CD4-positive, alpha-beta T cell treated with Interleukin-15 for 4 hours (primary cell): ENCODE measurements at places on chromosomes 3 and 15.

GRCh38 chr3:185187391-185187790, 34.5 kb upstream of the C3orf70 start:
- no peak for DNase-seq

DNA sequence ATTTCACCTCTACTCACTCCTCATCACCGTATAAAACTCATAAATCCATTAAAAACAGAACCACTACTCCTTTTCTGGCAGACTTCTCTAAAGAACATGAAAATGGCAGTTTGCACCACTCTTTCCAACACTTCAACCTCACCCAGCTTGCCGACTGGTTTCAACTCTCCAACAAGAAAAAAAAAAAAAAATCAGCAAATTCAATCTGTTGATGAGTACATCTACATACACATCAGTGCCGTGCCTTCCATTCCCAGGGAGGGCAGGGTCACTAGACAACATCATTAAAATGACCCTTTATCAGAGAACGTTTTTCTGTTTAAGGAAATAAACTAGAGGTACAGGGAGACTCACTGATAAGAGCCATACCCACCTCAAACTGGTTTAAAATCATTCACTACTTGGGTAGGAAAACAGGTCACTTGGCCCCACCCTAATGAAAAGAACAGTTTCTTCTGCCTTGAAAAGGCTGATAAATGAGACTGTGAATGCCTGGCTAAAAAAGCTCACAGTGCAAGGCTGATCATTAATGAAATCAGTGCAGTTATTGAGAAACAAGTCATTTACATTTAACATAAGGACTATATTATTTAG, 6.0 kb downstream of the ANXA2 start:
- no peak for DNase-seq

- no peak for DNase-seq
Measured at GRCh38 chr3:162295323-162295983, 798.8 kb downstream of the OTOL1 start.

DNA sequence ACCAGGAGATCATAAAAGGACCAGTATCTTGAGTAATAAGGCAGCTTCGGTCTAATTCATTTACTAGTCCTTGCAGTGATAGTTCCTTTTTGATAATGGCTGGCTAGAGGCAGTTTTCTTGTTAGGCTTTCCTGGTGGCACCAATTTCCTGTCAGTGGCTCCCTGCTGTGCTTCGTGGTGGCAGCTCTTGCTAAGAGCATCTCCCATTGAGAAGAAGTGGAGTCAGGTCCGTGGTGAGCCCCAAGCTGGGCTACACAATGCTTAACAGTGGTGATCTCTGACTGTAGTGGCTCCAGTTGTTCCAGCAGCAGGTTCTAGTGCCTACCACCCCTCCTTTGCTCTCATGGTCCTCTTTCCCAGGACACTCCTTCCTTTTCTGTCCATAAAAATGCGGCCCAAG, 111.2 kb downstream of the RAP2B start:
- no peak for DNase-seq

DNA sequence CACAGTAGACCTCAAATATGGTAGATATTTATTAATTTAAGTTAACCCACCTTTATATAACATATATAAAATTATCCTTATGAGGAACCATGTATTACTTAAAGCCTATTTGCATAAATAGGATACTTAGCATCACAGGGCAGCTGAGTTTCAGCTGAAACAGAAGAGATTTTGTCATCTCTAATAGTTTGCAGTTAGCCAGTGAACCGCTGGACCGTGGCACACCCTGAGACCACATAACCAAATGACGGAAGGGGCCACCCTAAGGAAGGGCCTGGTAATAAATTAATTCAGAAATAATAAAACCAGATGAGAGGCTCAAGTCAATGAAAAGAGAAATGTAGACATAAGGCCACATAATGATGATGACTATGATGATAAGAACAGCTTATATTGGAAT, 107.7 kb downstream of the MYO5A start:
- DNase-seq, result no peak

GRCh38 chr3:133209871-133210550, 171.8 kb downstream of the TMEM108 start:
- DNase-seq, result no peak

DNA sequence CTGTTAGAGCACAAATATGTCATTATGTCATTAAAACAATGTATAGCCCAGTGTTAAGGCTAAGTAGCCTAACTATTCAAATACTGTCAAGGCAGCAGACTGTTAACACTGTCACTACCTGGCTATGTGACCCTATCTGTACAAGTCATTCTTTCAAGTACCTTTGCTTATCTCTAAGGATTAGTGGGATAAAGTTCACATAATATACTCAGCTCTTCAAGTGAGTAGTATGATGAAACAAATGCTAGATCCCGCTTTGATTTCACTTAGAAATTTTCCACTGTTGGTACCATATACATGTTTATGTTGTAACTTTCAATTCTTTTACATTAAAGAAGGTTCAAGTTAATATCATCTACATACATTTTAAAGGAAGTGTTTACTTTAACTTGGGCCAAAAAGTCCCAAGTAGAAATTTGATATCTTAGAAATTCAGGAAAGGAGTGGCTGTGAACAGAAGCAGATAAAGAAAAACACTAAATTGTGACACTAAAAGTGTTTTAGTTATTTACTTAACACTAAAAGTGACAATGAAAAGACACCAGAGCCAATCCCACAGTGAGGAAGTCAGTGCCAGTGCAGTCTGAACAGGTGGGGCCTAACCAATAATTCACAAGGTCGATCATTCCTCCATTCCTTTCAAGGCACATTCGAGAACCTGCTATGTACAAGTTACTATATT, 4.8 kb upstream of the RFX7 start:
- no peak for DNase-seq

GRCh38 chr3:110518031-110518430, 553.6 kb upstream of the NECTIN3 start:
- no peak for DNase-seq

GRCh38 chr3:14725013-14725412, 50.1 kb downstream of the C3orf20 start:
- no peak for DNase-seq

- no peak for DNase-seq
Measured at GRCh38 chr3:73866846-73867245, 242.1 kb upstream of the PDZRN3 start.

DNA sequence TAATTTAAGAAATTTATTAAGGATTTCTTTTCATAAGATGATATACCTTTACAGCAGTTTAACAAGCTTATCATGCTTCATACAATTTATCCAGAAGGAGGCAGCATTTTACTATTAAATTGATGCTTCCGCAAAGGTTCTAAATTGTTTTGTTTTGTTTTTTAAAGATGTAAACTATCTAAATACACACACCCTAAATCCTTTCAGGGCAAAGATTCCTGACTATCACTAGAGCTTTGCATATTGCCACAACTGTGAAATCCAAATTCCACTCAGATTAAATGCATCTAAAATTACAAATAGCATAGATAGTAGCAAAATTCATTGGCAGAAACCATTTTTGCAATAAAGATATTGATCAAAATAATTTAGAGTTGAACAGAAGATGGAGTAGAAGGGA, 44.5 kb upstream of the CCNL1 start:
- DNase-seq, result no peak

DNA sequence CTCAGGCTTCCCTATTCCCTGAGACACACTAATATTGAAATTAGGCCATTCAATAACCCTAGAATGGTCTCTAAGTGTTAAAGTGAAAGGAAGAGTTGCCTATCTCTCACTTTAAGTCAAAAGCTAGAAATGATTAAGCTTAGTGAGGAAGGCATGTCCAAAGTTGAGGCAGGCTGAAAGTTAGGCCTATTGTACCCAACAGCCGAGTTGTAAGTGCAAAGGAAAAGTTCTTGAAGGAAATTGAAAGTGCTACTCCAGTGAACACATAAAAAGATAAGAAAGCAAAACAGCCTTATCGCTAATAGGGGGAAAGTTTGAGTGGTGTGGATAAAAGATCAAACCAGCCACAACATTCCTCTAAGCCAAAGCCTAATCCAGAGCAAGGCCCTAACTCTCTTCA, 117.9 kb upstream of the SPATA12 start:
- DNase-seq, result no peak

DNA sequence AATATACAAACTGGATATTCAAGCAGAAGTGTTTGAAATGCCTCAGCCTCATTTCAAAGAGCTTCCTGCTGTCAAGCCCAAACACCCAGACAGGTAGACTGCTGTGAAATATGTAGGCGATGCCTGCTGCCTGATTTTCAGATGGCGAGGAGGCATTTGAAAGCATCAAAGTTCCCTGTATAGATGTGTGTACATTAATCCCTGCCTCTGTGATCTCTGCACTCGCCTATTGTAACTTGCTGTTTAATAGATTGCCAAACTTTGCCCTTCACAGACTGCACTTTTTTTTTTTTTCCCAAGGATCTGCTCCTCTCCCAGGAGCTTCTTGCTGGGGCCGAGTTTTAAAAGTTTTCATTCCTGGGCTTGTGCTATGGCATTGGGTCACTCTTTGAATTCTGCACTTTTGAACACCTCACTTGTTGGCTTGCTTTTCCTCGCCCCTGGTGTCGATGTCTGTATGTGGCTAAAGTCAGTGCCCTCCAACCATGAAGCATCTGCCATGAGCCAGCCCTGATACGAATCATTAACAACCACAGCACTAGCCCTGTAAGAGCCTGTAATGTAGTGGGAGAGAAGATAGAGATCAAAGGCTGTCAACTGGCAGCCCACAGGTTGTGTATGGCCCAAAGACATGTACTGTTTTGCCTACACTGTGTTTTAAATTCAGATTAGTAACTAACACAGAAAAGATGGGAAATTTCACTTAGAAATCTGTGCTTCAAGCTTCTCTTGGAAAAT, 287.6 kb upstream of the ICE2 start:
- DNase-seq, result no peak

DNA sequence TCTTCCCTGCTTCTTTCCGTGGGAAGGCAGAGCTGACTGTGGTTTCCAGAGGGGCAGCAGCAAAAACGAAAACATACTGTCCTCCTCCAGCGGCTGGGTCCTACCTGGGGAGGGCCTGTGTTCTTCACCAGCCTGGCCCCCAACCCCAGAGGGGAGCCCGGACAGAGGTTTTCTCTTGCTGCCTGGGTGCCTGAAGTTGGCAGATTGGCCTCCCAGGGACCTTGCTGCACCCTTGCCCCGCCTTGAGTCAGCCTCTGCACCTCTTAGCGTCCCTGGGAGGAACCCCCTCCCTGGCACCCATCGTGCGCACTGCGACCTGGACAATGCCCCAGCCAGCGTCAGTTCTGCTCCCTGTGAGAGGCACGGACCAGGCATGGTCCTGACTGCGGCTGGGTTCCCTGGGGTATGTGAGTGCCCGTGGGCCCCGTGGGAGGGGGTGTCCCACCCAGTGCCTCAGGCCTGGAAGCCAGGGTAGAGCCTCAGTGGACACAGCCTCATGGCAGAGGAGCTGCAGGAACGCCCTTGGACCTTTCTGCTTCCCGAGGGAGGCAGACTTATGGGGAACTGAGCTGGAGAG, 56.8 kb upstream of the PRR23E start:
- no peak for DNase-seq

- no peak for DNase-seq
Measured at GRCh38 chr3:183824761-183825455, 469 bp downstream of the MAP6D1 start.

DNA sequence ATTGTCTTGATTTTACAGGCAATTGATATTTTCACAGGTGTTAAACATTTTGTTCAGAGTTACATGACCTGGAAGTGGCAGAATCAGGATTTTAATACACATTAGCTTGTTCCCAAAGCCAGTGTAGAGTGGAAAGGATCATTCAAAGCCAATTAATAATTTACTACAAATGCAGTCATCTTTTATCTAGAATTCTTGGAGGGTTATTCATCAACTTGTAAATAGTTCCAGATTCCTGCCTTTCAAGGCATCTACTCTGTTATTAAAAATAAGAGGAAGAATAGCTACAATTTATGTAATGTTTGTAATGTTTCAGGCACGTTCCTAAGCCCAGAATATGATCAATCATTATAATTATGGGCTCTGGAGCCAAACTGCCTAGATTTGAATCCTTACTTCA, 358.5 kb downstream of the ZNF385D start:
- no peak for DNase-seq

GRCh38 chr3:150611666-150612065, 8.5 kb downstream of the SELENOT start:
- no peak for DNase-seq

GRCh38 chr15:78875107-78875914, 2.6 kb downstream of the MORF4L1 start:
- DNase-seq, result no peak

DNA sequence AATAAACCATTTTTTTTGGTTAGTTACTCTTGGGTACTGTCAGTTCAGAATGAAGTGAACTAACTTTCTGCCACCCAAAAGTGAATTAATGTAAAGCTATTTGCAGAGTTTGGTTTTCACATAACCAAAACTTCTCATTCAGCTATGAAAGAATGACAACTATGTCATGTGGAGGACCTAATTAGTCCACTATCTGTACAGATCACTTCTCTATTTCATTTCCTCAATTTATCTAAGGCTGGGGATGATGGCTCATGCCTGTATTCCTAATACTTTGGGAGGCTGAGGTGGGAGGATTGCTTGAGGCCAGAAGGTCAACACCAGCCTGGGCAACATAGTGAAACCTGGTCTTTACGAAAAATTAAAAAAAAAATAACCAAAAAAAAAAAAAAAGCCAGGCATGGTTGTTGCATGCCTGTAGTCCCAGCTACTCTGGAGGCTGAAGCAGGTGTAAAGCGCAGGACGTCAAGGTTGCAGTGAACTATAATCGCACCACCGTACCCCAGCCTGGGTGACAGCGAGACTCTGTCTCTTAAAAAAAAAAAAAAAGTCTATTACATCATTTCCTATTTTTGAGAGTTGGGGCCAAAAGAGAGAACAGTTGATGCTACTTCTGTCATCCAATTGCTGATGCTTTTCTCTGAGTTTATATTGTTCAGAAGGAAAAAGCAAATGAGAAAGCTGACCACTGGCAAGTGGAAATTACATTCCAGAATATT, 8.7 kb downstream of the HYPK start:
- DNase-seq, result no peak

DNA sequence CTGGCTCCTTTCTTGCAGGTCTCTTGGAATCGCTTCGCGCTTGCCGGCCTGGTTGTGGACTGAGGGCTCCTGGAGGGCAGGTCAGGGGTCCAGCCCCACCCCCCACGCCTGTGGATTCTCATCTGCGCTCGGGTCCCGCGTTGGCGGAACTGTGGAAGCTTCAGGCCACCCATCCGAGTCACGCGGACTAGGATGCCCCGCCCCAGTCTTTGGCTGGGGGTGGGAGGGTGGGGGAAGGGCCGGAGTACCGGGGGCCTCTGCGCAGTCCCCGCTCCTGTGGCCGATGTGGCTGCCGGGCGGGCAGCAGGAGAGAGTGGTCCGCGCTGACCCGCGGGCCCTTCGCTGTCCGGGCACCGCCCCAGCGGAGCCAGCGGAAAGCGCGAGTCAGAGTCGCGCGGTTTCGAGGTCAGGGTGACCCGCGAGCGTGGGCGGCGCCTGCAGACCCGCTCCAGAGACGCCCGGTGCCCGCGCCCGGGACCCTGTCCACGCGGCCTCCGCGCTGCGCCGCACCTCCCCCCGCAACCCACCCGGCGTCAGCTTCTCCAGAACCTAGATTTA, 114.2 kb downstream of the KLF13 start:
- peak; percentile 24 for DNase-seq
